ENCODE measurements at places on chromosomes 3 and 15.
A peak's percentile ranks its signal among the peaks of the same experiment; 100 is the strongest.

- DNase-seq = no peak
These were observed 24.7 kb upstream of the ZNF639 start for GRCh38 chr3:179297971-179298725.

DNA sequence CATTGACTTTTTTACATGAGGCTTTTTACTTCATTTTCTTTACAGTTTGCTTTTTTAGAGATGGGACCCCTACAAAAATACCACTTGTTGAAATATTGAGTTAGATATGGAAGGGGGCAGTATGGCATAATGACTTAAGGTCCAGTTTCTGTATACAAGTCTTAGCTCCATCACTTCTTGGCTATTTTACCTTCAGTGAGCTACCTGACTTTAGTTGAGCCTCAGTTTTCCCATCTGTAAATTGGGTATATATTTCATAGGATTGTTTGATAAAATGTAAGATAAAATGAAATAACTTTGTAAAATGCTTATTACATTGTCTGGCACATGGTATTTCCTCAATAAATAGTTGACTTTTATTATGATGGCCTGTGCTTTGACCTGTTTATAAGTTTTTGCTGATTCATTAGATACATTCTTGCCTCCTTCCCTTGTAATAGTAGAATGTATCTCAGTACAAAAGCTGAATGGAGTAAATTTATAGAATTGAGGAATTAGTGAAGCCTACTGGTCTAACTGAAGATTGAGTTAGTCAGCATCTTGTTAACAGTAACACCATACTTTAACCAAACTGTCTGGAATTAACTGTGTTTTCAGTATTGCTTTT lies 27.6 kb downstream of the TBC1D23 start:
- no peak for DNase-seq

DNA sequence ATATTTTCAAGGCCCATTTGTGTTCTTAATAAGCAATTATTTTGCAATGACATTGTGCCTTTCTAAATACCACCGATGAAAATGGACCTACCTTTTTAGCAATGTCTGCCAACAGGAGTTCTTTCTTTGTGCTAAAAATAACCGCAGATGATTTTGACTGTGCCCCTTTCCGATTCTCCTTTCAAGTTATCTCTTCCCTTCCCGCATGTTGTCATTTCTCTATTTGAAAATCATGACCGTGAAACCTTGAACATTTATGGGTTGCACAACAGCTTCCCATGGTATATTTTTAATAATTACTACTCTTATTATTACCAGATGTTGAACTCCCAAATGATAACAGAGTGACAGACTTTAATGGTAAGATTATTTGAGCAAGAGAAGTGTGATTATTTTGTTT lies 10.3 kb upstream of the ETFA start:
- DNase-seq = no peak

DNA sequence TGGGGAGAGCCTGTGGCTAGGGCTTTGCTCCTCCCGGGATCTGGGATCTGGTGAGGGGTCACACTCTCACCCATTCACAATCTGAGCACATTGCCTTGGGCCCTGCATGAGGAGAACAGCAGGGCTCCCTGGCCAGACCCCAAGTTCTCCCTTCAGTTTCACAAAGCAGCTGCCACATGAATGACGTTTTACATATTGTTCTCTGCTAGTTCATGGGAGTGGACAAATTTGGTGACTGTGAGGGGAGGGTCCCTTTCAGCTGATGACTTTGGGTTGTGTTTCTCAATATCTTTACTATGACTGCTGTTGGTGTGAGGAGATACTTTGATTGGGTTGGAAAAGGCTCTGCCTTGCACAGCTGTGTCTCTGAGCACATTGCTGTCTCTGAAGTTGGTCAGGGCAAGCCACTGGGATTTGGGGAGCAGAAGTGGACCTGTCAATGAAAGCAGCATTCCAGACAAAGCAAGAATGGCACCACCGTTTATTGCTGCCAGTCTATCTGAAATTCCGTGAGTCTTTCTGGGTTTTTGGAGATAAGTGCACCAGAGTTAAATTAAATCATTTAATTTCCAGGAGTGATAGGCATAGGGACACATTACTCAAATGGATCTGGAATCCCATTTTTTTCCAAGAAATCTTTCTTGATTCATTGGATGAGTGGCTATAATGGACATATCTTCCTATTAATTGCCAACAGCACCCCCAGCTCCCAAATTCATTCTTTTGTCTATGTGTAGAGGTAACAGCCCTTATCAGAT lies 10.3 kb downstream of the TIMP4 start:
- DNase-seq = no peak

- DNase-seq = no peak
These were observed 680 bp downstream of the GOLIM4 start for GRCh38 chr3:168094877-168095610.

DNA sequence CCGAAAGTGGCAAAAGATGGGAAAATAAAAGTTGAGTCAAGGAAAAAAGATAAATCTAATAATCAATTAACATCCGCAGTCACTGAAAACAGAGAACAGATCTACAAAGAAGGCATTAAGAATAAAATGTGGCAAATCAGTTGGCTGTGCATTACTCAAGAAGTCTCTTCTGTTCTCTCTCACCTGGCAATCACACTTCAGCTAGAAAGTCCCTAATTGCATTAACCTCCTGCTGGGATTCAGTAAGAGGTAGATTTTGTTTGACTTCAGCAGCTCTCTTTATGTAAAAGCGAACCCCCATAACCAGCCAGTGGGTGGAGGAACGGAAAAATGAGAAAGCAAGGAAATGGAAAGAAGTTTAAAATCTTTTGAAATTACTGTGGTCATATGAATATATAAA lies 94.7 kb upstream of the PLXND1 start:
- DNase-seq = no peak

DNA sequence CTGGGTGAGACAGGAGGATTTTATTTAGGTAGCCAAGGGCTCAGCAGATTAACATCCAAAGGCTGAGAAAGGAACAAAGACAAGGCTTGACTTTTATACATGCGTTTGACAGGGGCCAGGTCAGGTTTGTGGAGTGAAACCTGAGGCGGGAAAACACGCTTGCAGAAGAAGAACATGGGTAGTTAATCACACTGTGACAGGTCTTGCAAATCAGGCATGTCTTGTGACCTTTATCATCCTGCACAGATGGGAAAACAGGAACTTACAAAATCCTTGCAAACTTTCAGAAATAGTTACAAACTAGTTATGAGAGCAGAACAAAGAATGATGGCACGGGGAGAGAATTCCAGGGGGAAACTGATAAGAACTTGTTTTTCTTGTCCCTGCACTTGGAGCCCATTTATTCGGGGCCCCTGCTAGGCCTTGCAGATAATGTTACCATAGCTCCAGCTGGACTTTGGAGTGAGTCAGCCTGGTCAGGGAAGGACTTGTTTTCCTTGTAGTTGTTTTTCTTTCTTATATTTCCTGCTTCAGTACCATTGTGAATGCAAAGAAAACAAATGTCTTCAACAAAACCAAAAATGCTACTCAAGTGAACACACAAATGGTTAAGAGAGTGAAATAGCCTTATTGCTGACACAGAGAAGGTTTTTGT lies 965.9 kb upstream of the ROBO1 start:
- DNase-seq = no peak

DNA sequence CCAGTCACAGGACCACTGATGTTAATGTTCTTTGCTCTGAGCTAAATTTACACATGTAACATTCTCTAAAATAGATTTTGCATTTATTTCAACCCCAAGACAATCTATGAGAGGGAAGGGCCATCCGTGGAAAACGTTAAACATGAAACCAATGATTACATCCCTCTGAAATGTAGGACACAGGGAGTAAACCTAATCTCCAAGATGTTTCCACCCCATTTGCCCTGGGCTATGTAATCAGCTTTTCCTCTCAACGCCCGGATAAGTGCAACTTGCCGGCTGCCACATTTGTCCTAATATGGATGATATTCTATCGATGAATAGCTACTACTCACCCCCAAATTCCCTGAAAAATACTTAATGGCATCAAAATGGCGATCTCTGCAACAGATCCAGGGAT lies 6.4 kb upstream of the FMN1 start:
- DNase-seq = no peak

DNA sequence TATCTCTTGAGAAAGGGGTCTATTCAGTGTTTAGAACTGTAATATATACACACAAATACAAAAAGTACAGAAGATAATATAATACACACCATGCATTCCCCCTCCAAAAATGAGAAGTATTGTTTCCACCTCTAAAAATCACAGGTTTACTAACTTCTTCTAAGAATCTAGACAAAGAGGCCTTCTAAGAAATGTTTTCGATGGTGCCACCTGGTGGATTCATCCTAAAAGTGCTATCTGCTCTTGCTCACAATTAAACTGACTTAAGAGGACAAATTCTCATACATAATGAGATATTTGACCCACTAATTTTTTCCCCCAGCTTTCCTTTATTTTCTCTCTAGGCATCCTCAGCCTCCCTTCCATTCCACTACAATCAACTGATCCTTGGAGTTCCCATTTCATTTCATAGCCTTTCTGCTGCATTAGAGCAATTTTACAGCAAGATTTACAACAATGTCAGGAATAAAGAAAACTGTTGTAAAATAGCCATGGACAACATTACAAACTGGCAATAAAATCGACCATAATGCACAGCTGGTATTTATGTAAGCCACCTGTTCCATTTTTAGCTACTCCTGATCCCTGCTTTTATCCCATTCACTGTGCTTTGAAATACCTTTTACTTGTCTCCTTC lies 124.6 kb downstream of the ARRDC4 start:
- peak; percentile 63 for DNase-seq

- DNase-seq = peak; percentile 56
These were observed 3.4 kb downstream of the RNU6-1 start for GRCh38 chr15:67836477-67836876.

GRCh38 chr3:172140499-172141391 lies 101.4 kb downstream of the FNDC3B start:
- DNase-seq = peak; percentile 71

DNA sequence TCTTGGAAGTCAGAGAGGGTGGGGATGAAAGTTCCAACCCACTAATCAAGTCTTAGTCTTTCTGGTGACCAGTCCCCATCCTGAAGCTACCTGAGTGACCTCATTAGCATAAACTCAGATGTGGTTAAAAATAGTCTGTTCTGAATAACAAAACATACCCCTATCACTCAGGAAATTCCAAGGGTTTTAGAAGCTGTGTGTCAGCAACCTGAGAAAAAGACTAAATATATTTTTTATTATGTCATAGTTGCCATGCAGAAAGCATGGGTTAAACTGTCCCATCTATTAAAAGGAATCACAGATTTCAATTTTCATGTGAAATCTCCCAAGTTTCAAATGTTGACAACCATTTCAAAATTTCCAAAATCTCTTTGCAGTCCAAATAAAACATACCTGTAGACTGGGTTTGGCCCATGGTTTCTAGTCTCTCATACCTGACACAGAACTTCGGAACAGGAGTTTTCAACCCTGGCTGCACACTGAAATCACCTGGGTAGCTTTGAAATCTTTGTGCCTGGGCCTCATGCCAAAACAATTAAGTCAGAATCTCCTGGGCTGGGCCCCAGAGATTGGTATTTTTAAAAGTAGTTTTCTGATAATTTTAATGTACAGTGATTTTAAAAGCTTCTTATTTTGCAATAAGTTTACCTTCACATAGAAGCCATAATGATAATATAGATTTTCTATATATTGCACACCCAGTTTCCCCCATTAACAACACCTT lies 476.3 kb downstream of the RBMS3 start:
- DNase-seq = no peak

DNA sequence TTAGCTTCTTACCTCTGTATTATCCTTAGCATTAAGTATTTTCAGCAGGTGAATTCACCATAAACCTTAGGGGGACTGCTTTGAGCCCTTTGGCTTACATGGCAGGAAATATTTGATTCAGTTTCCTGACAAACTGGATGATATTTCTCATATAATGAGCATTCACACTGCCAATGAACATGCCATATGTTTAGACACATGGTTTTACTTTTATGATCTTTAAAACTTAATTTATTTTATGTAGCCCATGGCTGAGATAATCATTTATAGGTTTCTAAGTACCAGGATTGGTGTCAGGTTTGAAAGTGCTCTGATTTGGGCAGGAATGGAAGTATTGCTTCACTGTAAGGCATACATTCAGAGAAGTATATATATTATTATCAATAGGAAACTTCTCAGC lies 319.1 kb downstream of the ZPLD1 start:
- DNase-seq = no peak

DNA sequence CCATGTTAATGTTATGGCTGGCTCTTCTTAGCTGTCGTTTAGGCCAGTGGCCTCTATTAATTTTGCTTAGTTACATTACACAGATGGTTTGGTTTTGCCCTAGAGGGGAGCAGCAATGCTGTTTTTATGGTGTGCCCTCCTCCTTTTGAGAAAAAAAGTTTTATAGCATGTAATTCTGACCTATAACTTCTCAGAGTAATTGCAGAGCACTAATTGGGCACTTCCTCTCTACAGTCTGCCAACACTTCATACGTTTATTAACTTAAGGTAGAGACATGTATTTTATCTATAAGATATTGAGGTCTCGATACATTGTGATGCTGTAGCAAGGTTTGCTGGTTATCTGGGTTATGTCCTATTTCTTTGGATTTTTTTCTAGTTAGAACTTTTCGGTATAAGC lies 12.2 kb downstream of the SLC25A26 start:
- DNase-seq = no peak

GRCh38 chr15:29674661-29675533 lies 147.4 kb downstream of the TJP1 start:
- peak; percentile 53 for DNase-seq

GRCh38 chr3:116083683-116084082 lies 361.6 kb downstream of the LSAMP start:
- no peak for DNase-seq

DNA sequence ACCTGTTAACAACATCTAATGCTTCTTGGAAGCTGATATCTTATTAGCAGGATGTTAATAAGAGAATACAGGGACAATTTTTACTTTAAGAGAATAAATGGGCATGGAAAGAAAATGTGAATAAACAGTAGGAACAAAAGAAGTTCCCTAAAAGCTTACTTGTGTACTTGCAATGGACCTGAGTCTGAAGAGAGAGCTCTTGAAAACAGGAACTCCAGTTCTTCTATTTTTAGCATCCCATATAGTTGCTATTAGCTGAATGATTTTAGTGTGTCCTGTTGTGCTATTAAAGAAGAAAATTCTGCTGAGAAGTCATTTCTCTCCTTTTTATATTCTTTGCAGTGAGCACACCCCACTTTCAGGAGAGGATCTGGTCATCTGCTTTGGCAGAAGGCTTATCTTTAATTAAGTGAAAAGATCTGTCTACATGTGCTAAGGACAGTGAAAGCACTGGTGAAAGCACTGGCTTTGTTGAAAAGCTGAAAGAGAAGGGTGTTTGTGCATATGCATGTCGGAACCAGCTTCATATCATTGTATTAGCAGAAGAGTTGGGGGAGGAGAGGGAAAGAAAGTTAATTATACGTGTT lies 1.4 kb upstream of the ST3GAL6 start:
- DNase-seq = no peak
